ENCODE measurements at places on chromosomes 12 and 14.

- no peak overlapping the region for H3K4me3 ChIP-seq
- H3K27me3 ChIP-seq: no peaks in the 10 kb centered on the region
- no peaks in the 10 kb centered on the region for H3K36me3 ChIP-seq
- H3K27ac ChIP-seq: no peak overlapping the region
Measured at GRCh38 chr12:41661141-41661765, 473.1 kb downstream of the PDZRN4 start.

GRCh38 chr12:991350-992333 lies 619 bp downstream of the ERC1 start:
- DNase-seq: peak; percentile 30
- H3K36me3 ChIP-seq: no peaks in the 10 kb centered on the region
- H3K4me1 ChIP-seq: no peaks in the 10 kb centered on the region
- H3K27ac ChIP-seq: peak overlapping the region; percentile 69
- peak overlapping the region; percentile 34 for H3K4me3 ChIP-seq
- no peaks in the 10 kb centered on the region for H3K27me3 ChIP-seq

DNA sequence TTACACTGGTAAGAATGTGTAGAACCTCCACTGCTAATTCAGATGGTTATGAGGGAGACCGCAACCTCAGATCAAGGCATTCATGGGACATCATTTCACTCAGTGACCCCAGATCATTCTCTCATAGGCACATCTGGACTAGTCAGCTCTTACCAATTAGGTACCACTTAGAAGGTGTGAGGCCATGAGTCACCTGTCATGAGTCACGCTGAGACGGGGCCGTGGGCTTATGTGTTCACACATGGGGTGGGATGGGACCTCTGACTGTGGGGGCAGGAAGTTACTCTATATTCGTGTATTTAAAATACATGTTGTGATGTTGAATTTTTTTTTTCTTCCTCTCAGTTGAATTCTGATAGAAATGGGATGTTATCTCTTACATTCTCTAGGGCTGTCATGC lies 55.9 kb downstream of the CCDC92 start:
- no peaks in the 10 kb centered on the region for H3K4me1 ChIP-seq
- no peaks in the 10 kb centered on the region for H3K27me3 ChIP-seq
- H3K27ac ChIP-seq: no peak overlapping the region

GRCh38 chr14:75479770-75480600 lies 42.3 kb upstream of the BATF start:
- no peak overlapping the region for H3K4me3 ChIP-seq
- H3K27me3 ChIP-seq: no peaks in the 10 kb centered on the region
- no peak overlapping the region for H3K27ac ChIP-seq
- H3K36me3 ChIP-seq: peaks cover 2% of the 10 kb centered on the region
- H3K4me1 ChIP-seq: no peaks in the 10 kb centered on the region

DNA sequence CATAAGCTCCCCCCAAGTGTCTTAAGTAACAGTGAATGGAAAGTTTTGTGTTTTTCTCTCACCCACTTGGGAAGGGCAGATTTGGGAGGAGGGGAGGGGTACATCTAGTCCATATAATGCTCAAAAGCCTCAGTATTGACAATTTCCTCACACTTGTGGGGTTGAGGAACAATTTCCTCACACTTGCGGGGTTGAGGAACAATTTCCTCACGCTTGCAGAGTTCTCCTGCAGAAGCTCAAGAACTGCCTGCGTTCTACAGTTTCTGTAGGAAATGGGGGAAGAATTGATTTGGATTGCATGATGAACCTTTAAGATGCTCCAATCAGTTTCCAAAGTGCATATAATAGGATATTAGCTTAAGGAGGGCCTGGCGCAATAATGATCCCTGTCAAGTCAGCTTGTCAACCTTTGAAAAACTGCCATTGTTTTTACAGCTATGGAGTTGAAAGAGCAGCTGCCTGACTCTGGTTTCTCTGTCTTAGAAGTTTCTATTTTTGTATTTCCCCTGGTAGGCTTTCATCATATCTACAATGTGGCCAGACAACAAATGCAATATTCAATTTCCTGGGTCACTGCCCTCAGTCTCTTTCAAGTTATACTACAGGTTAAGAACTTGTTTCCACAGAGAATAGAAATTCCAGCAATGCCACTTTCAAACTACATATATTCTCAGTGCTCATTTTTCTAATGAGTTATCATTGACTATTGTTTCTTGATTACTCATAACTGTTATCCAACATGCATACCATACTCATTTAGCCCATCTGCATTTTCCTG lies 66.5 kb downstream of the PLEKHG7 start:
- H3K27ac ChIP-seq: no peak overlapping the region
- H3K4me1 ChIP-seq: no peaks in the 10 kb centered on the region
- H3K36me3 ChIP-seq: no peaks in the 10 kb centered on the region
- H3K4me3 ChIP-seq: no peak overlapping the region
- no peaks in the 10 kb centered on the region for H3K27me3 ChIP-seq
- no peak for DNase-seq

DNA sequence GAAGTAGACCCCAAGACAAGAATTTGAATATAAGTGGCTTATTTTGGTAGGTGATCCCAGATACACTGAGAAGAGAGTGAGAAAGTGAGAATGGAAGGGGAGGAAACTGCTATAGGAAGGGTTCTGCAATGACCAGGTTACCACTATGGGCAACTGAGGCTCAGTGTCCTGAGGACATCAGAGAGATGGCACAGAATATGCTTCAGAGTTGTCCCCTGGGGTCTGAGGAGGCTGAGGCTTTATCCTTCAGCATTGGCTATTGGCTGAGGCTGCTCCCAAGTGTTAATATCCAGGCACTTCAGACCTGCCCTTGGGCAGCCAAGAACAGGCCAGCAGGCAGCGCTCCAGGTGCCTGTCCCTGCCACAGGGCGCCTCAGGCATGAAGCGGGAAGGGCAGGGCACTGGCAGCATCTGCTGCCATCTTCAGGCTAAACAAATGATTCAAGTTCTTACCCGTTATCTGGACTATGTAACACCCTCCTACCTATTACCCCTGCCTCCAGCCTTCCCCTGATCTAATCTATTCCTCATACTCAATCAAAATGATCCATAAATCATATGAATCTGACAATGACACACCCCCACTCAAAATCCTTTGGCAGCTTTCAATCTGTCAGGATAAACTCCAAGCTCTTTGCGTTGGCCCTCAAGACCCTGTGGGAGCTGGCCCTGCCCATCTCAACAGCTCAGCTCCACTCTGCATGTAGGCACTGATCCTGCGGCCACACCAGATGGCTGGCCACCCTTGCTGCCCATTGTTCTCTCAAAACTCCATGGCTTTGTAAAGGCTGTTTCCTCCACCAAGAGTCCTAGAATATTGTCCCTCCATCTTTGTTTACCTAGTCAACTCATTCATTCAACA lies 42.4 kb downstream of the CKAP4 start:
- H3K4me1 ChIP-seq: no peaks in the 10 kb centered on the region
- no peak overlapping the region for H3K27ac ChIP-seq
- DNase-seq: peak; percentile 33
- H3K4me3 ChIP-seq: no peak overlapping the region
- no peaks in the 10 kb centered on the region for H3K36me3 ChIP-seq

- H3K27ac ChIP-seq: no peak overlapping the region
- no peaks in the 10 kb centered on the region for H3K27me3 ChIP-seq
- DNase-seq: no peak
- H3K4me1 ChIP-seq: peaks cover 2% of the 10 kb centered on the region
- H3K4me3 ChIP-seq: no peak overlapping the region
Measured at GRCh38 chr14:70702161-70702560, 60.4 kb downstream of the TTC9 start.

DNA sequence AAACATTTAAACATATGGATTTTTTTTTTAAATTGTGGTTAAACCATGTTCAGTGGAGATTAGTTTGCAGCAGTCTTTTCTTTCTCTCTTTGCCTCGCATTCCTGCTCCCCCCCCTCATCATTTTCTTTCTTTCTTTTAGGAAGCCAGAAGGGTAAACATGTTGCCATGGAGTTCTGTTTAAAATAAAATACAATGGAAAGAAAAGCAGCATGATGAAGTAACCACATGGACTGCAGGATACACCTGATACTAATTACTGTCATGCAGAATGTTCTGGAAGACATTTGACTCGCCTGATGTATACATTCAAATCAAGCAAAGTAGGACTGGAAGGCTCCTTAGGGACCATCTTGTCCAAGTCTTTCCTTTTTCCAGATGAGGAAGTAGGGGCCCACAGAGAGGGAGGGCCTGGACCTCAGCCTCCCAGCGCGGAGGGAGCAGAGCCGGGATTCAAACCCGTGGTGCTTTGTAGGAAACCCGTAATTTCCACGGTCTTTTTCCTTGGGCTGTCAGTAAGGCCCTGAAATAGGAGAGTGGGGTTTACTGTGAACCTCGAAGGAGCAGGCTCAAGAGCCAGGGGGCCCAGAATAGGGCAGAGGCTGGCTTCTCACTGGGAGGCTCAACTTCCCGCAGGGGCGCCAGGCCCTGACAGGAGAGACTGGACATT lies 2.4 kb upstream of the MEG3 start:
- H3K27ac ChIP-seq: no peak overlapping the region
- no peak overlapping the region for H3K4me3 ChIP-seq
- H3K36me3 ChIP-seq: no peaks in the 10 kb centered on the region

- H3K27me3 ChIP-seq: no peaks in the 10 kb centered on the region
- DNase-seq: no peak
- no peak overlapping the region for H3K27ac ChIP-seq
Measured at GRCh38 chr14:93122826-93123225, 7.1 kb upstream of the ITPK1 start.

- no peak overlapping the region for H3K27ac ChIP-seq
- no peaks in the 10 kb centered on the region for H3K4me1 ChIP-seq
- no peaks in the 10 kb centered on the region for H3K36me3 ChIP-seq
- no peak overlapping the region for H3K4me3 ChIP-seq
- DNase-seq: no peak
Measured at GRCh38 chr12:47881051-47881450, 23.7 kb downstream of the VDR start.

- no peak overlapping the region for H3K27ac ChIP-seq
- H3K27me3 ChIP-seq: no peaks in the 10 kb centered on the region
- H3K36me3 ChIP-seq: no peaks in the 10 kb centered on the region
Measured at GRCh38 chr12:107594995-107595394, 90.6 kb upstream of the PWP1 start.

DNA sequence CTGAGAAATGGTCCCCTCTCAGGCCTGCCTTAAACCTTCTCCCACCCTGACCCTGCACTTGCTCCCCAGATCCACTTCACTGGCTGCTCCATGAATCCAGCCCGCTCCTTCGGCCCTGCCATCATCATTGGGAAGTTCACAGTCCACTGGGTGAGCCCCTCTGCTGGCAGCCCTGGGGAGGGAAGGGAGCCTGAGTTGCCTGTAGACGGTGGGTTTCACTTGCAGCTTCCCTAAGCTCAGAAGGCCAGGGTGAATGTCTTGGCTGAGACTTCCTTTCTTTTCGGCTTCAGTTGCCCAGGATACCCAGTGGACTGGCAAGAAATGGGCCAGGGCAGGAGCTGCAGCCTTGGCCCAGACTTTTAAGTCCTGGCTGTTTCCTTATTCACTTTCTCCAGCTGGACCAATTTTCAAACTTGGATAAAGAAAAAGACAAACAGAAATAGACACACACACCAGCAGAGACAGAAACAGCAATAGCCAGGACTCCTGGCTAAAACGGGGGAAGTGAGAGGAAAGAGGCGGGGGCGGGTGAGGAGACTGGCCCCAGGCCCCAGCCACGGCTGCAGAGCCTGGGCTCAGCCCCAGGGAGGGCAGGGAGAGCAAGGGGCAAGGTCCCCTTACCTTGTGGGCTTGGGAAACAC lies 2.0 kb downstream of the AQP6 start:
- H3K36me3 ChIP-seq: no peaks in the 10 kb centered on the region
- no peak overlapping the region for H3K27ac ChIP-seq
- no peak overlapping the region for H3K4me3 ChIP-seq
- no peak for DNase-seq

GRCh38 chr12:47938093-47938492 lies 25.3 kb upstream of the TMEM106C start:
- H3K4me3 ChIP-seq: no peak overlapping the region
- H3K27me3 ChIP-seq: no peaks in the 10 kb centered on the region
- H3K27ac ChIP-seq: no peak overlapping the region
- no peak for DNase-seq

- H3K27me3 ChIP-seq: no peaks in the 10 kb centered on the region
- H3K4me1 ChIP-seq: no peaks in the 10 kb centered on the region
- H3K4me3 ChIP-seq: no peak overlapping the region
Measured at GRCh38 chr14:96126783-96127271, 77.8 kb upstream of the BDKRB2 start.

DNA sequence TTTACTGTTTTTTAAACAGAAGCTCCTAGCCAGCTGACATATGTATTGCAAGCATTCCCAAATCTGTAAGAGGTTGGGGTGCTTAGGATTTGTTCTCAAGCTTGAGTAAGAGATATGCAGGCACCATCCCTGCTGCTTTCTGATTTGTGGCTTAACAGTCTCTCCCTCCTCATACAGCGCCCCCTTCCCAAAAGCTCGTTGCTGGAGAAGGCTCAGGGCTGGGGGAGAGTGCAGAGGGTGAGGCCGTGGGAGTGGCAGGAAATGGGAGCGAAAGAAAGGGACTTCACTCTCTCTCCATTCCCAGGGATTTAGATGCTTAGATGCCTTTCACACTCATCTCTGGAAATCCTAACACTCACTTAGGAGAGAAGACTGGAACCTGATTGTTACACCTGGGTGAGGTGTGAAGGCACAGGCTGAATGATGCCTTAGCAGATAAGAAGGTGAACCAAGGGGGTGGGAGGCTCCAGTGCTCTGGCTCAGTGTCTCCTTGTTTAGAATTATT lies 172.0 kb downstream of the C12orf75 start:
- no peaks in the 10 kb centered on the region for H3K36me3 ChIP-seq
- H3K4me1 ChIP-seq: peaks cover 3% of the 10 kb centered on the region
- H3K27ac ChIP-seq: no peak overlapping the region
- peak; percentile 82 for DNase-seq
- no peaks in the 10 kb centered on the region for H3K27me3 ChIP-seq

- H3K36me3 ChIP-seq: no peaks in the 10 kb centered on the region
- no peak overlapping the region for H3K27ac ChIP-seq
- no peak for DNase-seq
- no peaks in the 10 kb centered on the region for H3K27me3 ChIP-seq
Measured at GRCh38 chr12:14879222-14879933, 6.3 kb downstream of the MGP start.

- H3K27ac ChIP-seq: no peak overlapping the region
- H3K36me3 ChIP-seq: no peaks in the 10 kb centered on the region
- peaks cover 14% of the 10 kb centered on the region for H3K4me1 ChIP-seq
- no peak for DNase-seq
Measured at GRCh38 chr12:65886996-65887395, 62.7 kb downstream of the HMGA2 start.
